ENCODE measurements at places on chromosomes 16 and 17. TPM values are rescaled to one million over a fixed set of nuclear protein-coding genes. Genes with fewer than 3 reads are reported as not detected.

CMTM2 gene
- not detected for total RNA-seq

GRCh38 chr17:78716814-78717393 is 65.2 kb downstream of the CYTH1 start:
- peaks cover 26% of the 10 kb centered on the region for H3K4me1 ChIP-seq
- peak overlapping the region; percentile 47 for H3K4me3 ChIP-seq
- no peaks in the 10 kb centered on the region for H3K27me3 ChIP-seq
- no peaks in the 10 kb centered on the region for H3K36me3 ChIP-seq
- peak; percentile 57 for DNase-seq

- H3K36me3 ChIP-seq, result no peaks in the 10 kb centered on the region
- H3K4me1 ChIP-seq, result no peaks in the 10 kb centered on the region
- DNase-seq, result no peak
- no peak overlapping the region for H3K27ac ChIP-seq
- no peaks in the 10 kb centered on the region for H3K27me3 ChIP-seq
- H3K4me3 ChIP-seq, result no peak overlapping the region
Measured at GRCh38 chr16:14132696-14133048, 61.6 kb downstream of the MRTFB start.

DNA sequence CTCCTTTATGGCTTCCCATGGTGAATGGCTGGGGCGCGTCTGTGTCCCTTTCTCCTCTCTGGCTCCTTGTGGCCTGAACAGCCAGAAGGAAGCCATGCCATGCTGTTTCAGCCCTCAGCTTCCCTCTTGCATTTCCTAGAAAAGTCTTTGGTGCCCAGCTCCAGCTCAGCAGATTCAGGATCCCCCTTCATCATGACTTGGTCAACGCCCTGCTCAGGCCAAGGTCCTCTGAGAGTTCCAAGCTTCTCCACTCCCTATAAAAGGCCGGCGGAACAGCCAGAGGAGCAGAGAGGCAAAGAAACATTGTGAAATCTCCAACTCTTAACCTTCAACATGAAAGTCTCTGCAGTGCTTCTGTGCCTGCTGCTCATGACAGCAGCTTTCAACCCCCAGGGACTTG is at the start of gene CCL13:
Gene CCL13 (plus strand): TSS at position 287 of the 400 bp plus-strand sequence. CDS start 47 bp downstream, at position 334.
- no peaks in the 10 kb centered on the region for H3K27me3 ChIP-seq
- no peak within 1 kb of the TSS for H3K4me3 ChIP-seq
- no peaks in the 10 kb centered on the region for H3K36me3 ChIP-seq
- no peak within 1 kb of the TSS for H3K27ac ChIP-seq
- DNase-seq, result no peak

KRTAP1-5 gene
- total RNA-seq, result not detected

GRCh38 chr16:83475108-83475507 is 332.7 kb upstream of the HSBP1 start:
- DNase-seq, result no peak
- no peak overlapping the region for H3K4me3 ChIP-seq
- no peaks in the 10 kb centered on the region for H3K4me1 ChIP-seq
- no peak overlapping the region for H3K27ac ChIP-seq

- H3K4me1 ChIP-seq, result peaks cover 13% of the 10 kb centered on the region
- no peak overlapping the region for H3K27ac ChIP-seq
- H3K36me3 ChIP-seq, result no peaks in the 10 kb centered on the region
- H3K4me3 ChIP-seq, result no peak overlapping the region
- DNase-seq, result no peak
- H3K27me3 ChIP-seq, result no peaks in the 10 kb centered on the region
Measured at GRCh38 chr16:65702707-65703402, 581.0 kb upstream of the CDH11 start.

GRCh38 chr16:1026057-1026783 is 44.6 kb downstream of the SOX8 start:
- H3K27me3 ChIP-seq, result no peaks in the 10 kb centered on the region
- H3K4me3 ChIP-seq, result no peak overlapping the region
- no peak overlapping the region for H3K27ac ChIP-seq
- DNase-seq, result peak; percentile 53
- no peaks in the 10 kb centered on the region for H3K4me1 ChIP-seq

GRCh38 chr17:50097455-50097854 is 2.3 kb downstream of the PDK2 start:
- H3K4me3 ChIP-seq, result no peak overlapping the region
- no peak overlapping the region for H3K27ac ChIP-seq
- peaks cover 22% of the 10 kb centered on the region for H3K4me1 ChIP-seq

GRCh38 chr17:15270628-15271381 is 5.7 kb upstream of the PMP22 start:
- H3K27ac ChIP-seq, result no peak overlapping the region
- DNase-seq, result no peak
- peaks cover 38% of the 10 kb centered on the region for H3K27me3 ChIP-seq
- H3K36me3 ChIP-seq, result no peaks in the 10 kb centered on the region

SLFN13 gene
- 0.88 TPM for total RNA-seq

DNA sequence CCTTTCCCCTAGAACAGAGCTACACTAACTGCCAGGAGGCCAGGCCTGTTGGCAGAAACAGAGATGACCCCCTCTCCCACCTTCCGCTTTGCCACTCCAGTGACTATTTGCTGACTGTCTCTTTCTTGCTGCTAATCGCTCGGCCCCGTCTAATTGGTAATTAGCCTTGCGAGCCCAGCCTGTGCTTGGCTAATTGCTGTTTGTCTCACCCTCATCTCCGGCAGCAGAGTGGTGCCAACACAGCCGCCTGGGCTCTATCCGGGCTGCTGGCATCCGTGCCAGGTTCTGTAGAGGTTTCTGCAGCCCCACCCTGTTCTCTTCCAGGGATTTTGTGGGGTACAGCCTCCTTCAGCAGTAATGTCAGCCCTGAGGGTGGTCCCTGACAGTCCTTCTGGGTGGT is 27.4 kb upstream of the PHB1 start:
- no peaks in the 10 kb centered on the region for H3K36me3 ChIP-seq
- no peaks in the 10 kb centered on the region for H3K27me3 ChIP-seq
- peaks cover 33% of the 10 kb centered on the region for H3K4me1 ChIP-seq
- DNase-seq, result no peak

C17orf50 gene
- total RNA-seq, result not detected

DNA sequence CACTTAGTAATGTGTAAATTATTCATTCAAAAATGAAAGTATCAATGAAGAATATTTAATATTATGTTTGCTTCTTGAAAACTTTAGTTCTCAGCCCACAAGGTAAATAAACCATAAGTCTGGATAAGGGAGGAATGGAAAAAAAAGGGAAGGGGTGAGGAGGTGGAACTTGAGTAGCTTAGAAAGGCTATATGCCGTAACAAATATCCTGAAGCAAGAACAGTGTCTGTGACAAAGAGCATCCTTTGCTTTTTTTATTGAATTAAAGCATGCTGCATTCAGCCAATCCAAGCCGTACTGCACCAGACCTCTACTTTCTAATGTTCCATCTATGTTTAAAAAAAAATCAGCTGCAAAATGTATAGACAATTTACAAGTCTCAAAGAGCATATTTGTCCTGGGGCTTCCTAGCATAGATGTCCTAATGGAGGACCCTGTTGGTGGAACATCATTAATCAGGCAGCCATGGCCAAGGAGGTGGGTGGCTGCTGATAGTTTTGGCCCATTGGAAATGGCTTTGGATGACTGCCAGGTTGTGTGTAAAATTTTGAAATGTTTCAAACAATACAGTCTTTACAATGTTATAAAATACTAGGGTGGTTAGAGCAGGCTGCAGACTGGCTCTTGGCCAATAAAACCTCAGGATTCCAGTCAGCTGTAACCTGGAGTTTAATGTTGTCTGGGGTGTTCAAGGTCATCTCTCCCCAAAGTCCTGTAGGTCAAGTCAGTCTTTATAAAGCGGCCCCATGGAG is 895.8 kb upstream of the SOX9 start:
- H3K27me3 ChIP-seq, result no peaks in the 10 kb centered on the region
- H3K36me3 ChIP-seq, result no peaks in the 10 kb centered on the region
- DNase-seq, result no peak
- no peak overlapping the region for H3K27ac ChIP-seq

- no peaks in the 10 kb centered on the region for H3K36me3 ChIP-seq
- H3K4me1 ChIP-seq, result peaks cover 10% of the 10 kb centered on the region
- H3K4me3 ChIP-seq, result no peak overlapping the region
- H3K27ac ChIP-seq, result no peak overlapping the region
Measured at GRCh38 chr17:35254107-35254773, 11.4 kb downstream of the SLFN5 start.

DNA sequence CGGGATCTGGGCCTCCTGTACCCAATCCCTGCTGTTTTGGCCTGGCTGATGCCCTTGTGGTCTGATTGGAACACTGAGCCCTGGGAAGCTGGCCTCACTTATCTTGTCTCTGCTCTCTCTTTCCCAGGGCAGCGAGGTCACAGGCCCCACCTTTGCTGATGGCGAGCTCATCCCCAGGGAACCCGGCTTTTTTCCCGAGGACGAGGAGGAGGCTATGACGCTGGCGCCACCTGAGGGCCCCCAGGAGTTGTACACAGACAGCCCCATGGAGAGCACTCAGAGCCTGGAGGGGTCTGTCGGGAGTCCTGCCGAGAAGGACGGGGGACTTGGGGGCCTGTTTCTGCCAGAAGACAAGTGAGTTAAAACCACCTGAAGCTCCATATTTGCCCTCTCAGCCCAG is 126.0 kb downstream of the RAB11FIP4 start:
- H3K27ac ChIP-seq, result no peak overlapping the region
- H3K4me1 ChIP-seq, result no peaks in the 10 kb centered on the region
- peak; percentile 69 for DNase-seq
- no peaks in the 10 kb centered on the region for H3K27me3 ChIP-seq

DNA sequence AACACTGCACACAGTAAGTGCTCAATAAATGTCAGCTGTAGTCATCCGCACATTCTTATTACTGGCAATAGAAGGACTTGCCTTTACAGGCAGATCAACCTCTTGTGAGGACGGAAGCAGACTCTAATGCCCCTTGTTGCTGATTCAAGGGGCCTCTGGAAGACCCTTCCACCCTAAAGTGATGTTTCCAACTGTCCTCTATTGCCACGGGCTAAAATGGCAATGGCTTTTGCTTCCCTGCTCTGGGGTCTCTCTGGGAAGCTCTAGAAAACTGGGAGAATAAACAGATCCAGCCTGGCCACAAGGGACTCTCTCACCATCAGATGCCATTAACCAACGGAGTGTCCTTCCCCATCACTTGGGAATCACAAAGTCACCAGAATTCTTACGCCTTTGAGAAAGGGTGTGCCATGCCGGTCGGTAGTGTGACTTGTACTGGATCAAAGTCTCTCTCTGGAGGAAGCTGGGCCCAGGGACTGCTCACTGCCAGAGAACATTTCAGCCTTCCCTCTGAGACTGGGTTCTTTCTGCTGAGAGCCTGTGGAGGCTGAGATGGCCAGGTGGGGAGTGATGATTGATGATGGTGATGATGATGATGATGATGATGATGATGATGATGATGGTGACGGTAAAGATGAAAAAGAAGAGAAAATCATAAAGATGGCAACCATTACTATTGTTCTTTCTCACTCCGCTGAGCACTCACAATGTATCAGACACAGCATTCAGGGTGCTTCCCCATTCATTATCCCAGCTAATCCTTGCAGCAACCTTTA is 146.8 kb downstream of the CYLD start:
- no peak overlapping the region for H3K4me3 ChIP-seq
- H3K4me1 ChIP-seq, result no peaks in the 10 kb centered on the region
- no peak for DNase-seq
- H3K36me3 ChIP-seq, result no peaks in the 10 kb centered on the region

DNA sequence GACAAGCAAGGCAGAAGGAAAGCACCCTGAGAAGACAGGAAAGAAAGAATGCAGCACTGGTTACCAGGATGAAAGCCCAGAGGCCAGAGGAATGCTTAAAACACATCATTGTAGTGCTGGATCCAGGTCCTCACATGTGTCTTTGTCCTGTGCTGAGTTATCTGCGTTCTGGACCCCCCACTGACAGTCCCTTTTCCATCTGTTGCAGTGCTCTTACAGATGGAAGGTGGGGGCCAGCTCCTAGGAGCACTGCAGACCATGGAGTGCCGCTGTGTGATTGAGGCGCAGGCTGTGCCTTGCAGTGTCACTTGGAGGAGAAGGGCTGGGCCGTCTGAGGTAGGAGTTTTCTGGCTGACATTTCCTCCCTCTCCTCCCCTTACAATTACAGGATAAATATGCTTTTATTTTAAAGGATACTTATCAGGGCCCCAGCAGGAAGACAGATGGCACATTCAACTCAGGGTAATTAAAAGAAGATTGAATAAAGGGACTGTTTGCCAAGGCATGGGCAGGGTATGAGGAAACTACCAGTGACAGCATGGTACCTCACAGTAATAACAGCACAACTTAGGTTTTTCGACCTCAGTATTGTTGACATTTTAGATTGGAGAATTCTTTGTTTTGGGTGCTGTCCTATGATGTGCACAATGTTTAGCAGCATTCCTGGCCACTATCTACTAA is 3.0 kb downstream of the EME1 start:
- no peak overlapping the region for H3K4me3 ChIP-seq
- no peaks in the 10 kb centered on the region for H3K36me3 ChIP-seq

DNA sequence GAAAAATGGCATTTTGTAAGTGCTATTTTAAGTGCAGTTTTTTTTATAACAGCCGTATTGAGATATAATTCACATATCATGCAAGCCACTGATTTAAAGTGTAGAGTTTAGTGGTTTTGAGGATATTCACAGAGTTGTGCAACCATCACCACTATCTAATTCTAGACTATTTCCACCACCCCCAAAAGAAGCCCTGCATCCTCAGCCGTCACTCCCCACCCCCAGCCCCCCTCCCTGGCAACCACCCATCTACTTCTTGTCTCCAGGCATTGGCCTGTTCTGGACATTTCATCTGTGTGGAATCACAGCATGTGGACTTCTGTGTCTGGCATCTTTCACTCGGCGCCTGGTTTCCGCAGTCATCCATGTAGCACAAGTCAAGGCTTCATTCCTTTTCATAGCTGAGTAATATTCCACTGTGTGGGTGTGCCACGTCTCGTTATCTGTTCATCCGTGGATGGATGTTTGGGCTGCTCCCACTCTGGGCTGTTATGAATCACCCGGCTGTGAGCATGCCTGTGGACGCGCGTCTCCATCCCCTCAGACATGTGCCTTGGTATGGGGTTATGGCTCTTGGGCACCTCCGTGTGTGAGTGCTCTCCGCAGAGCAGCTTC is 138.4 kb upstream of the CIBAR2 start:
- no peaks in the 10 kb centered on the region for H3K36me3 ChIP-seq
- H3K4me3 ChIP-seq, result no peak overlapping the region
- H3K4me1 ChIP-seq, result peaks cover 15% of the 10 kb centered on the region
- H3K27me3 ChIP-seq, result no peaks in the 10 kb centered on the region

- H3K36me3 ChIP-seq, result no peaks in the 10 kb centered on the region
- no peak overlapping the region for H3K27ac ChIP-seq
- DNase-seq, result no peak
- H3K4me3 ChIP-seq, result peak overlapping the region; percentile 87
Measured at GRCh38 chr17:75524269-75524969, 1.1 kb upstream of the LLGL2 start.

GRCh38 chr16:81996664-81997509 is 14.4 kb downstream of the SDR42E1 start:
- H3K27ac ChIP-seq, result no peak overlapping the region
- no peaks in the 10 kb centered on the region for H3K27me3 ChIP-seq
- peak; percentile 22 for DNase-seq
- no peaks in the 10 kb centered on the region for H3K4me1 ChIP-seq

DNA sequence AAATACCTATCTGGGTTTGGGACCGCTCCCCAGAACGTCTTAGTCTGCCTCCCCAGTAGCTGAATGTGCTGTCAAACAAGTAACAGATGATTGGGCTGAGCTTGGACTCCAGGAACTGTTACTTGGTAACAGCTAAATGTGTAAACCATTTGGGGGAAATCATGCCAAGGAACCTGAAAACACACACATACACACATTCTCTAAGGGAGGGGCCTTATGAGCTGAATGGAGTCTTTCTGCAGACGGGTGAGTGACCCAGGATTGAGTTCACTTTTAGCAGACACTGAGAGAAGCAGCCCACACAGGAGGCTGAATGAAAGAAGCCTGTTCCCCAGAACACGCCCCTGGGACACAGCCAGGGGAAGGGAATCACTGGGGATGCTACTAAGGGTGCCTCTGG is 1.6 kb downstream of the ACLY start:
- H3K27me3 ChIP-seq, result no peaks in the 10 kb centered on the region
- no peaks in the 10 kb centered on the region for H3K36me3 ChIP-seq
- peak; percentile 29 for DNase-seq
- H3K4me3 ChIP-seq, result peak overlapping the region; percentile 94
- peaks cover 48% of the 10 kb centered on the region for H3K4me1 ChIP-seq

CACNG3 gene
- not detected for total RNA-seq
